ENCODE measurements at places on chromosomes 4 and X. TPM values are rescaled to one million over a fixed set of nuclear protein-coding genes. Genes with fewer than 3 reads are reported as not detected.

Gene MAGEA3
- total RNA-seq: not detected

- no peak for DNase-seq
Measured at GRCh38 chr4:102299354-102300107, 45.8 kb downstream of the SLC39A8 start.

GRCh38 chr4:168743601-168744000, 246.7 kb downstream of the PALLD start:
- no peak for DNase-seq

DNA sequence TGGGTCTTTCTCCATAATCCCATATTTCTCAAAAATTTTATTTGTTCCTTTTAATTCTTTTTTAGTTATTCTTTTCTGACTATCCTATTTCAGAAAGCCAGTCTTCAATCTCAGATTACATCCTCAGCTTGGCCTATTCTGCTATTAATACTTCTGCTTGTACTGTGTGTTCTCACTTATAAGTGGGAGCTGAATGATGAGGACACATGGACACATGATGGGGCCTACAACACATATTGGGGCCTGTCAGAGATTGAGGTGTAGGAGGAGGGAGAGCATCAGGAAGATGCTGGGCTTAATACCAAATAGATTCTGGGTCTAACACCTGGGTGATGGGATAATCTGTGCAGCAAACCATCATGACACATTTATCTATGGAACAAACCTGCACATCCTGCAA, 82.3 kb downstream of the MAGEE1 start:
- DNase-seq: no peak

Gene LYAR
- 46.2 TPM for total RNA-seq
